ENCODE measurements at places on chromosomes 12 and 14. TPM values are rescaled to one million over a fixed set of nuclear protein-coding genes. Genes with fewer than 3 reads are reported as not detected.

DNA sequence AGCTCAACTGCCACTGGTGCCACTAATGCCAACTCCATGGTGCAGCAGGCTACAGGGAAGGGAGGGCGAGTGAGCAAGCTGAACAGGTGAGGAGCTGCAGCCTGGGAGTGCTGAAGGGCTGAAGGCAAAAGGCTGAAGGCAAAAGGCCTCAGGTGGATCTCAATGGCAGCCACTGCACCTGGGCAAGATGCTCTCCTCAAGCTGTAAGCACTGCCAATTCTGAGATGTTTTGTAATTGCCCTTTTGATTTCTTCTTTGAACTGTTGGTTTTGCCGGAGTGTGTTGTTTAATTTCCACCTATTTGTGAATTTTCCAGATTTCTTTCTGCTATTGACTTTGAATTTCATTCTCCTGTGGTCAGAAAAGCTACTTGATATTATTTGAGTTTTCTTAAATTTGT is 97.6 kb downstream of the PIK3C2G start:
- no peak overlapping the region for H3K4me3 ChIP-seq
- H3K27ac ChIP-seq = no peak overlapping the region
- no peaks in the 10 kb centered on the region for H3K4me1 ChIP-seq
- no peaks in the 10 kb centered on the region for H3K36me3 ChIP-seq
- H3K27me3 ChIP-seq = no peaks in the 10 kb centered on the region

DNA sequence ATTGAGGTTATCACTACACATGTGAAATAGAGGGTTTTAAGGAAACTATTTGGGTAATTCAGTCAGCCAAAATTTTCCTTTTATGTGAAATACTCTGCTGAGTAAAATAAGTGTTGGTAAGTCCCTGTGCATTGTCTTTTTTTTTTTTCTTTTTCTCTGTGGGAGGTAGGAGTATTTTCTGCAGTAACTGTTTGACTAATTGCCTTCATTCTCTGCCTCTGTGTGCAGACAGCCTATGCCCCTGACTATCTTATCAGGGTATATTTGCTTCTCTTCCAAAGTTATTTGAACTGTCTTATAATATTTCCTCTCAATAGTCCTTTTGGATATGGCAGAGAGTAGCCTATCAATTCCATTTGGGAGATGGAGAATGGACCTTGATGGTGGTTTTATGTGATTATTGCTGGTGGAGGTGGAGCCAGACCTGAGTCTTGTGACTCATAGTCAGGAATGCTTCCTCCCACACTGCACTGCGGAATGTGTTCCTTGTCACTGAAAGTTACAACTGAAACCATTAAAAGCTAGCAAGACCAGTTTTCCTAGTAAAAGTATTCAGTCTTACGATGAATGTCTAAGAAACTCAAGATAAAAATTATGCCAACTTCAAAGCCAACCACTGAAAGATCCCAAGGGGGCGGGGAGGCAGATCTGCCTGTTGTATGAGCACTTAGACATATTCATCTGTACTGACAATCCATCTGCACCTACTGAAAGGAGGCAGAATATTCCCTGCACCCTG is 40.9 kb upstream of the STXBP6 start:
- H3K4me3 ChIP-seq = no peak overlapping the region
- no peaks in the 10 kb centered on the region for H3K4me1 ChIP-seq
- no peaks in the 10 kb centered on the region for H3K27me3 ChIP-seq
- no peak overlapping the region for H3K27ac ChIP-seq

DNA sequence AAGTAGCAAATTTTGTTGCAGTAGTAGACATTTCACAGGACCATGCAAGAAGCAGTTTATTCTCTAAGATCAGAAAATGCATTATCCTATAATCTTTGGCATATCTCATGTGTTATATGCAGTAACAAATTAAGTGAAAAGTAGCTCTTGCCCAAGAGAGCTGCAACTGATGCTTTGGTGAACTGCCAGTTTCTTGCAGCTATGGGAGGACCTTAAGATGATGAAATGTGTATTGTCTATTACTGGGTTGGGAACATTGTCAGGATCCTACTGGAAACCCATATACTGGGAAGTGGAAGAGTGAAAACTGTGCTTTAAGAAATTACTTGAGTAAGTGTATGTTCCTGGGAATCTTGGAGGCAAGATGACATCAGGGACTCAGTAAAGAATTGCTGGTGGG is 238.8 kb downstream of the DACT1 start:
- no peak overlapping the region for H3K27ac ChIP-seq
- H3K36me3 ChIP-seq = no peaks in the 10 kb centered on the region
- no peaks in the 10 kb centered on the region for H3K27me3 ChIP-seq
- no peak overlapping the region for H3K4me3 ChIP-seq

GRCh38 chr14:54346257-54346656 is 50.5 kb upstream of the CDKN3 start:
- H3K27me3 ChIP-seq = no peaks in the 10 kb centered on the region
- H3K4me3 ChIP-seq = no peak overlapping the region
- H3K27ac ChIP-seq = no peak overlapping the region

DNA sequence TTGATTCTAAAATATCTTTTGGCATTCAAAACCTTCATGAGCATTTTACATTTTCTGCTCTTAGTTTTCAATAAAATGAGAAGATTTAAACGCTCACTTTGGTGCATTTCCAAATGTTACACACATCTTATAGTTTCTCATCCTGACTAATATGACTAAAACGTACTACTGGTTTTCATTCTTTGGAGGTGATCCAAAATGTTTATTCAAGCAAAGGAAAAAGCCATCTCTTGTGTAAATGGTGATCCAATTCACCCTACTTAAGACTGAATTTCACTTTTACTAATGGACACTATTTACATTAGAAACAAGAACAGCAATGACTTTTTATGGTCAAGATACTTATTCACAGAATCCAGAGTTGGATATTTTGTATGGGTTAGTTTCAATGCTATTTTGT is 86.6 kb downstream of the KITLG start:
- DNase-seq = no peak
- no peaks in the 10 kb centered on the region for H3K27me3 ChIP-seq
- no peaks in the 10 kb centered on the region for H3K36me3 ChIP-seq
- H3K4me3 ChIP-seq = no peak overlapping the region

- DNase-seq = no peak
- H3K27me3 ChIP-seq = no peaks in the 10 kb centered on the region
- H3K27ac ChIP-seq = no peak overlapping the region
- no peak overlapping the region for H3K4me3 ChIP-seq
Measured at GRCh38 chr12:92871116-92871515, 58.0 kb downstream of the EEA1 start.

GRCh38 chr12:62732861-62733427 is 202.0 kb downstream of the PPM1H start:
- peak; percentile 62 for DNase-seq
- H3K36me3 ChIP-seq = no peaks in the 10 kb centered on the region
- no peaks in the 10 kb centered on the region for H3K27me3 ChIP-seq
- peaks cover 51% of the 10 kb centered on the region for H3K4me1 ChIP-seq
- no peak overlapping the region for H3K4me3 ChIP-seq
- H3K27ac ChIP-seq = peak overlapping the region; percentile 52

- no peaks in the 10 kb centered on the region for H3K4me1 ChIP-seq
- no peaks in the 10 kb centered on the region for H3K27me3 ChIP-seq
- H3K27ac ChIP-seq = no peak overlapping the region
- DNase-seq = no peak
- no peak overlapping the region for H3K4me3 ChIP-seq
- H3K36me3 ChIP-seq = no peaks in the 10 kb centered on the region
Measured at GRCh38 chr14:96461950-96462798, 40.0 kb upstream of the PAPOLA start.

DNA sequence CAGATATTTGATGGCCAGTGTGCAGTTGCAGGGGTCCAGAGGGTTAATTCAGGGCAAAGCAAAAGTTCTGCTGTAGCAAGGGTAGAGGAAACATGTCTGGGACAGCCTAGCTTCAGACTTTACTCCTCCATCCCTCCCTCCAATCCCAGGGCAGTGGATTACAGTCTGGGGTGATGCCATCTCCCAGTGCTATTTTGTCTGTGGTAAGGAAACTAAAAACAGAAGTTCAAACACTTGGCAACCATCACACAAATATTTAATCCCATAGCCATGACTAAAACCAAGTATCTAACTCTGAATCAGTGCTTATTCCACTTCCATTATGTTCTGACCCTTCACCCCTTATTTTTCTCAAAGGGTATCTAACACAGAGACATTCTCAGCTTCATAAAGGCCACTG is 61.8 kb downstream of the PIK3C2G start:
- no peaks in the 10 kb centered on the region for H3K36me3 ChIP-seq
- no peak for DNase-seq
- no peak overlapping the region for H3K27ac ChIP-seq
- 0 out of 2 replicates have a peak, but pooled peaks cover 8% of the 10 kb centered on the region for H3K4me1 ChIP-seq
- no peak overlapping the region for H3K4me3 ChIP-seq

- DNase-seq = no peak
- no peaks in the 10 kb centered on the region for H3K36me3 ChIP-seq
- H3K4me1 ChIP-seq = peaks cover 12% of the 10 kb centered on the region
- H3K27me3 ChIP-seq = no peaks in the 10 kb centered on the region
- no peak overlapping the region for H3K4me3 ChIP-seq
Measured at GRCh38 chr14:55482936-55483605, 42.7 kb upstream of the TBPL2 start.

DNA sequence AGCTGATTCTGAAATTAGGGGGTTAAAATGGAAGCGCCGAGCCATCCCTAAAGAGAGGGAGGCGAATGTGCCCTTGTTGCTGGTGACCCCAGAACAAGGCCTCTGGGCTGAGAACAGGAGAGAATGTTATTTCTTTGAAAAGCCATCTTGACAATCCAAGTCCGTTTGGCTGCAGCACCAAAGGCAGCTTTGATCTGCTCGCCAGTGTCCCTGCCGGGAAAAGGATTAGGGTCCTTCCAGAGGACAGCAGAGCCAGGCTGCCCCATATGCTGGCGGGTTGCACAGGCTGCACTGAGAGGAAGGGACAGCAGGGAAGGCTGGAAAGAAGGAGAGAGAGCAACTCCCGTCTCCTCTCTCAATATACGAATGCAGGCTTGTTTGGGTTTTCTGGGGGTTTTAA is 141.7 kb downstream of the TMEM132C start:
- no peak for DNase-seq
- no peaks in the 10 kb centered on the region for H3K36me3 ChIP-seq
- H3K27ac ChIP-seq = no peak overlapping the region
- no peaks in the 10 kb centered on the region for H3K27me3 ChIP-seq

DNA sequence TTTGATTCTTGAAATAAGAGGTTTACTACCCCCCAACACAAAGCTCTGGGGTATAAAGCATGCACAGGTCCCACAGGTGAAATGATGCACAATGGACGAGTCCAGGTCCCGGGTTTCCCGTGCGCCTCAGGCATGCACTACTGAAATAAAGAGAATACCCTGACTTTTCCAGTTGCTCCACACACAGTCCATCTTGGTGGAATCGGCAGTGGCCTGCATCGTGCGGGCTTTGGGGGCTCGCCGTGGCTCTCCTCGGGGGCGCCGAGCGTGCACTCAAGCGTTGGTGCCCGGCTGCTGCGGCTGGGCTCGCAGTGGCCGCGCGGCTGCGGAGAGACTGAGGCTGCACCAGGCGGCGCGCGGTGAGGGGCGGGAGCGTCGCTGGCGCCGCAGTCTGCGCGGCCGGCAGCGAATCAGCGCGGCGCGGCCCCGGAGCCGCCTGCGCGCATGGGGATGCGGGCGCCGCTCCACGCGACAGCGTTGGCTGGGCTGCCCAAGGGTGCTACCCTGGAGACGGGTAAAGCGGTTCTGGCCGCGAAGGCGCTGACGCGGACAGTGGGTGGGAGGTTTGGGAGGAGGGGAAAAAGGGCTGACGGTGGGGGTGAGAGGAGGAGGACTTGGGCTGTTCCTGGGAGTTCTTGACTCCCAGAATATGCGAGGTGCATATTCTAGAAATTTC is 53.8 kb upstream of the CCDC175 start:
- peaks cover 21% of the 10 kb centered on the region for H3K27me3 ChIP-seq
- H3K36me3 ChIP-seq = no peaks in the 10 kb centered on the region
- H3K4me3 ChIP-seq = no peak overlapping the region
- 0 out of 2 replicates have a peak, but pooled peaks cover 4% of the 10 kb centered on the region for H3K4me1 ChIP-seq
- no peak overlapping the region for H3K27ac ChIP-seq

GRCh38 chr14:104360501-104360900 is 219.1 kb upstream of the C14orf180 start:
- no peak for DNase-seq
- H3K36me3 ChIP-seq = no peaks in the 10 kb centered on the region
- H3K4me1 ChIP-seq = no peaks in the 10 kb centered on the region
- H3K4me3 ChIP-seq = no peak overlapping the region

DNA sequence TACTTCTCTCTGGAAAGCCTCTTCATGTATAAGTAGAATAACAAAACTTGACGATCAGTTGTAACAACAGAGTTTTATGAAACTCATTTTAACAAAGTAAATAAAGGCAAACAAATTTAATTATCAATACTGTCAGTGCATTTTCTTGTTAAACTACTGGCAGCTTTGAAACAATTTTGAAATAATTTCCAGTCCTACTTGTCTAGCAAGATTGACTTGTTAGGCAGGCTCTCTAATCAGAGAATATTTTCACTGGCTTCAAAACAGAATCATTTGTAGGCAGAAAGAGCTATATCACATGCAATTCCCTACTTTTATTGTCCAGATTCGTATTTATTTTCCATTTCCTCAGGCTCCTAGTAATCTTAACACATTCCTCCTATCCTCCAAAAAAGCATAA is 45.9 kb upstream of the SLC6A13 start:
- no peaks in the 10 kb centered on the region for H3K27me3 ChIP-seq
- no peak overlapping the region for H3K4me3 ChIP-seq
- DNase-seq = no peak
- H3K27ac ChIP-seq = no peak overlapping the region

- no peak overlapping the region for H3K4me3 ChIP-seq
- no peaks in the 10 kb centered on the region for H3K27me3 ChIP-seq
- no peak for DNase-seq
- H3K27ac ChIP-seq = no peak overlapping the region
- no peaks in the 10 kb centered on the region for H3K4me1 ChIP-seq
Measured at GRCh38 chr14:30656190-30656632, 34.1 kb downstream of the SCFD1 start.

DNA sequence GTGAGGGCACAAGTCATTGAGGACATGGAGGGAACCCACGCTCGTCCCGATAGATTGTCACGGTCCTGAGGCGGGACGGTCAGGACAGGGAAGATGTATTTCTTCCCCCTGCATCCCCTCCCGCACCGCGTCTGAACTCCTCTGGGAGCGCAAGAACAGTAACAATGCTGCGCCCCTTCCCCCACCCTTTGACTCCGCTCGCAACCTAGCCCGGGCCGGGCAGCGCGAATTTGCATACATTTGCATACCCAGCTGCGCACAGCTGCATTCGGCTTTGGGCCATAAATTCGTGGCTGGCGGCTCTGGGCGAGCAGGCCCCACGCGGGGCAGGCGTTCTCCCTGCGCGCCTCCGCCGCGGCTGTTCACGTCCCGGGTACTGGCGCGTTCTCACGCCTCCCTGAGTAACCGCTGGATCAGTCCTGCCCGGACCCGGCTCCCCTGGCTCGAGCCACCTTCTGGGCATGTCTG is 29.0 kb upstream of the SMUG1 start:
- H3K27me3 ChIP-seq = no peaks in the 10 kb centered on the region
- no peak for DNase-seq
- no peak overlapping the region for H3K27ac ChIP-seq
- no peak overlapping the region for H3K4me3 ChIP-seq

Gene PIWIL1
- not detected for total RNA-seq

Gene FSCB
- total RNA-seq = not detected

Gene FGD6
- total RNA-seq = 8.5 TPM

Gene SLC6A12
- total RNA-seq = not detected

Gene MARS1
- total RNA-seq = 4,750 TPM

Gene LRRIQ1
- not detected for total RNA-seq

Gene ADAMTS20
- not detected for total RNA-seq

Gene MNAT1
- 115 TPM for total RNA-seq
